ENCODE measurements at places on chromosomes 2 and 18. TPM values are rescaled to one million over a fixed set of nuclear protein-coding genes. Genes with fewer than 3 reads are reported as not detected.

Gene DUSP19
- 1.8 TPM for total RNA-seq

Gene SIX2
- total RNA-seq, result not detected

Gene LYG2
- total RNA-seq, result not detected

Gene RIT2
- not detected for total RNA-seq

Gene CYTIP
- 343 TPM for total RNA-seq

Gene BOLL
- not detected for total RNA-seq

Gene ANKRD36C
- 58.8 TPM for total RNA-seq

Gene USP40
- 8.7 TPM for total RNA-seq

Gene CAMKMT
- 12.8 TPM for total RNA-seq

Gene REG3G
- not detected for total RNA-seq

Gene CCDC178
- not detected for total RNA-seq

Gene SGO2
- total RNA-seq, result 39.7 TPM

Gene SP5
- not detected for total RNA-seq

Gene SLC4A5
- total RNA-seq, result 0.42 TPM

Gene TCF23
- total RNA-seq, result not detected
